ENCODE measurements at places on chromosomes 12 and 14.

- no peak for DNase-seq
Observed at GRCh38 chr14:53772936-53773335, 183.7 kb downstream of the BMP4 start.

DNA sequence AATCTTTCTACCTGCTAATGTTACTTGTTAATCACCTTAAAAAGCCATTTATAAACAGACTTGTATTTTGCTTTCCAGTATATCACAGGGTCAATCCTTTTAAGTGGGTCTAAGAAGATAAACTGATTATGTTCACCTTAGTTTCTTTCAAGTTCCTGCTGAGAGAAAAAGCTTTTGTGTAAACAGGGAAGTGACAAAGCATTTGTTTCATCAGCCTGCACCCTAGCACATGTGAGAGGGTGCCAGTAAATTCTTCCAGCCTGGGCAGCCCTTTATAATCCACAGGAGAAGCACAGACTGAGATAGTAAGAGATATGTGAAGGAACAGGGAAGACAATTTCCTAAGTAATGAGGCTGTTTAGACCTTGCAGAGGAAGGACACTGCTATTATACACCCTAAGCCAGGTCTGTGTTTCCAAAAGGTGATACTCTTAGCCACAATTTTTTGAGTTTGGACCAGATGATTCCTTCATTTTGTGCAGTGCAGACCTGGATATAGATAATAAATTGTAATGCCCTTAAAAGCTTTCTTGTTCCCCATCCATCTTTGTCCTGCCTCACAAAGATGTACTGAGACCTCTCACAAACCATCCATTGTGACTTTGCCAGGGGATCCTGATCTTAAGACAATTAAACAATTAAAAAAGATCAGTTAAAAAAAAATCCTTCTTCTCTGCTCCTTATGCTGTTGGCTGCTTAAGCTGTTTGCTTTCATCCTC, 150.7 kb downstream of the KTN1 start:
- DNase-seq = no peak

DNA sequence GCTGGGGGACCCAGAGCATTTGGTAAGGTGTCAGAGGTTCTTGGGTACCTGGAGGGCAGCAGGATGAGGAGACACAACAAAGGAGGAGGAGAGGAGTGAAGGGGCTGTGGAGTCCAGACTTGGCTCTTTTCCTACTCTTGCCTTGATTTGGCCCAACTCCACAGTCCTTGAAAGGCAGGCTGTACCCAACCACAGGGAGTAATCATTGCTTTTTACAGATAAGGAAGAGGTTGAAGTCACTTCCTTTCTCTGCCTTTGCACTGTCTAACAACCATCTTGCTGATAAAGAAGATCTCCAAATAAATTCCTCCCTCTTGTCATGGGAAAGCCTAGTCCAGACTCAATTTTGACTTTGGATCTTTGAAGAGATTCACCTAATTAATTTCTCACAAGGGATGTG, 226.8 kb upstream of the HMGA2 start:
- DNase-seq = no peak

DNA sequence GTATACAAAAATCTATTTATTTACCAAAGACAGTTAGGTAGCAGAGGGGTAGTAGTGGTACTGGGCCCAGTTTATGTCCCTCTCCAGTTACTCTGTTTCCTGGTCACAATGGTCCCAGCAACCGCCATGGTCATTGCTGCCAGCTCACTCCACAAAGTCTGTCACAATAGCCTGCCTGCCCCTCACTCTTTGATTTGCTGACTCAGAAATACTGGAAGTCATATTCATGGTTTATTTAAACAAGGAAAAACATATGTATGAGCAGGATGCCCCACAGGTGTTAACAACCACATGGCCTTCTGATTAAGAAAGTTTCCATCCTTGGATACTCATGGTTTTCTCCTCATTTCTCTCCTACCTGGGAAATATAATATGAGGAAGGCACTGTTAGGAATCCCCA, 49.2 kb downstream of the TSHR start:
- no peak for DNase-seq

DNA sequence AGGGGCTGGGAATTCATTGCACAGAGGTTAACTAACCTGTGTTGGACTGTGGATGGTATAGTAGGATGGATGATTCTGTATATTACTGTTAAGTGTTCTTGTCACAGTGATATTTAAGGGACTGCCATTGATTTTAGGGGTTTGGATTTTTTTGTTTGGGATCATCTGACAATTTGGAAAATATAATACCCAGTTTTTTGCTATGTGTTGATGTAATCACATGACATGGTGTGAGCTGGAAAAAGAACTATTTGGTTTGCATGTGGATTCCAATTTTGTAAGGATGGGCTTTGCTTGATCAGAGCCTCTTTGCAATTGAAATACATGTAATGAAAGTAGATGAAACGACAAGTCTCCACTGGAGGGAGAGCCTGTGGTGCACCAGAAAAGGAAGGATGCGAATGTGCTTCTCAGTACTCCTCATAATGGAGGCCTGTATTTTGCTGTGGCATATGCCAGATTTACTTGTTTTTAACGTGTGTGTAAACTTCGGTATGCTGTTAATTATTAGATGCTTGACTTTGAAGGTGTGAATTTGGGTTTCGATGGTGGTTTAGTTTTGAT, 2.7 kb downstream of the DYRK2 start:
- no peak for DNase-seq
